ENCODE measurements at places on chromosomes 3 and 15.

DNA sequence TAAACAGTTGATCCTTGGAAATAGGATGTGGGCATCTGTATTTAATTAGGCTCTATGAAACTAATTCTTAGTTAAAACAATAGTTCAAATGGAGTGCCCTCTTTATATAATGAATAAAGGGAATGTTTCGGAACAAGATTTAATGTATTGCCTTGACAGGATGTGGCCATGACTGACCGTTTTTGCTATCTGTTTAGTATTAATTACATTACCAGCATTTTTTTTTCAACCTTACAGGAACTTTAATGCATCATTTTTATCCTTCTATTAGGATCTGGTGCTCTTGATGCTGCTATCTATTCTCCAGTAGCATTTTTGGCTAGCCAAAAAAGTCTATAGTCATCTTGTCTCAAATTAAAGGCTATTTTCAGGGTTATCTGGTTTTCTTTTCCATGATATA lies 340.9 kb downstream of the GRM7 start:
- no peak for DNase-seq

GRCh38 chr3:43953814-43954692 lies 263.3 kb downstream of the ABHD5 start:
- no peak for DNase-seq

- no peak for DNase-seq
These were observed 648.9 kb upstream of the GBE1 start for GRCh38 chr3:82410366-82410765.

GRCh38 chr3:53495520-53496391 lies 1.3 kb downstream of the CACNA1D start:
- DNase-seq = no peak

Measured in T-cell (primary cell).